ENCODE measurements at places on chromosomes 1 and 21.

DNA sequence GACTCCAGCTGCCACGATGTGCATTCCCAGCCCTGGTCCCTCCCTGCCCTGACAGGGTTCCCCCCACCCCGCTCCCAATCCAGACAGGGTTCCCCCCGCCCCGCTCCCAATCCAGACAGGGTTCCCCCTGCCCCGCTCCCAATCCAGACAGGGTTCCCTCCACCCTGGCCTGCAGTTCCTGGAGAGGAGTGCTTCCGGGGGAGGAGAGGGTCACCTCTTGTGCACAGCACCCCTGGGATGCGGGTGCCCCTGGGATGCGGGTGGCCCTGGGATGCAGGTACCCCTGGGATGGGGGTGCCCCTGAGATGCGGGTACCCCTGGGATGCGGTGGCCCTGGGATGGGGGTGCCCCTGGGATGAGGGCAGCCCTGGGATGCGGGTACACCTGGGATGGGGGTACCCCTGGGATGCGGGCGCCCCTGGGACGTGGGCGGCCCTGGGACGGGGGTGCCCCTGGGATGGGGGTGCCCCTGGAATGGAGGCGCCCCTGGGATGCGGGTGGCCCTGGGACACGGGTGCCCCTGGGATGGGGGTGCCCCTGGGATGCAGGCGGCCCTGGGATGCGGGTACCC lies 36.7 kb upstream of the SLC19A1 start:
- DNase-seq, result no peak

DNA sequence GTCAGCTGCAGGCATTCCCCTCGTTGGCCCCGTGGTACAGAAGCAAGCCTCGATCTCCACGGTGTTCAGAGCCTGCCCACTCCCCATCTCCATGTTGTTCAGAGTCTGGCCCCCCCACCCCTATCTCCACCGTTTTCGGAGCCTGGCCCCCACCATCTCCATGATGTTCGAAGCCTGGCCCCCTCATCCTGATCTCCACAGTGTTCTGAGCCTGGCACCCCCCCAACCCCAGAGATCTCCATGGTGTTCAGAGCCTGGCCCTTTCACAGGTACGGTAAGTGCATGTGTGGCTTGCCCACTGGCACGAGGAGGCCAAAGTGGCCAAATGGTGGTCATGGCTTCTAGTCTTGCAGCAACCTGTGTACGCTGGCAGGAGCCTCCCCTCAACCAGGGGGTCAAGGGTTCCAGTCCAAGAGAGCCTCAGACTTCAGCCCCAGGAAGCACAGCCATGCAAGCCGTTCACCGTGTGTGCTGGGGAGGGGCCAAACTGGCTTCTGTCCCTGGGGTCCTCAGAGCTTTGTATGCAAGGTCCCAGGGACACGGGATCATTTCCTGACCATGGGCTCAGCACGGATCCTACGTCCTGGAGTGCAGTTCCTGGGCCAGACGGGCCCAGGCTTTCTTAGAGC lies 13.3 kb upstream of the PCBP3 start:
- no peak for DNase-seq

- no peak for DNase-seq
Observed at GRCh38 chr1:110208916-110209645, 1.0 kb upstream of the KCNC4 start.

GRCh38 chr1:220426989-220427388 lies 100.9 kb upstream of the MARK1 start:
- no peak for DNase-seq

DNA sequence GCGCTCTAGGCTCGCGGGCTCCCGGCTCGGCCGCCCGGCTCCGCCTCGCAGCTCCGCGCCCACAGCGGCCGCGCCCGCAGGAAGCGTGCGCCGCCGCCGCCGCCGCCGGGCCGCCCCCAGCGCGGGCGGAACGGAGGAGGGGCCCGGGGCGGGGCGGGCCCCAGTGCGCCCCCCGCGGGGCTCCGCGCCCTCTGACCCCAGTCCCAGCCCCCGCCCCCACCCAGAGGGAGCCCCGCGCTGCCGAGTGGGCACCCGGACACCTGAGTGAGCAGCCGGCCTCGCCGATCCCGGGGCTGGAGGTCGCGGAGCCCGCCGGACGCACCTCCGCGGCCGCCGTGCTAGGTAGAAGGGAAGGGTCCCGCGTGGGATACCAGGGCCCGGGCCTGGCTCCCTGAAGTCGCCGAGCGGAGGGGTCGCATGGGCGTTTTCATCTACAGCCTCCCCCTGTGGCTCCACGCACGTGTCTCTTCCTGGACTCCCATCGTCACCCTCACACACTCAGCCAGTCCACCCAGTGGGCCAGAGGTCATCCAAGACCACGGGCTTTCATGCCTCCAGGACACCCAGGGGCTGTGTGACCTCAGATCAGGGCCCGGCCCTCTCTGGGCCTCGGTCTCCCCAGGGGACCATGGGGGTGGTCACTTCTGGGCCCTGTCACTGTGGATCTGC lies at the start of gene SDC3:
Gene SDC3, minus strand, starts transcription at position 63 of the 669 bp plus-strand sequence. CDS start 172 bp downstream, outside the sequence.
- no peak for DNase-seq

DNA sequence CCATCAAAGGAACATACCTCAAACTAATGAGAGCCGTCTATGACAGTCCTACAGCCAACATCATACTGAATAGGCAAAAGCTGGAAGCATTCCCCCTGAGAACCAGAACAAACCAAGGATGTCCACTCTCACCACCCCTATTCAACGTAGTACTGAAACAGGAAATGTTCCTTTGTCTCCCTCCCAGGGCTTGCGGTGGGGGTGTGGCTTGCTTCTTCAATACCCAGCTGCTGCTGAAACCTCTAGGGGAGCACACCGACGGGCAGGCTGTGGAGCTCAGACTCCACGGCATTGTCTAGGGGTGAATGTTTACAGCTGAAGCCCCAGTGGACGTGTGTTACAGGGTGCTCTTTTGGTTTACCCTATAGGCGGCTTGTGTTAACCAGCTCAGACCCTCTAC lies 30.5 kb upstream of the B3GALT2 start:
- no peak for DNase-seq

GRCh38 chr21:32653326-32653901 lies 41.2 kb upstream of the CFAP298 start:
- no peak for DNase-seq

DNA sequence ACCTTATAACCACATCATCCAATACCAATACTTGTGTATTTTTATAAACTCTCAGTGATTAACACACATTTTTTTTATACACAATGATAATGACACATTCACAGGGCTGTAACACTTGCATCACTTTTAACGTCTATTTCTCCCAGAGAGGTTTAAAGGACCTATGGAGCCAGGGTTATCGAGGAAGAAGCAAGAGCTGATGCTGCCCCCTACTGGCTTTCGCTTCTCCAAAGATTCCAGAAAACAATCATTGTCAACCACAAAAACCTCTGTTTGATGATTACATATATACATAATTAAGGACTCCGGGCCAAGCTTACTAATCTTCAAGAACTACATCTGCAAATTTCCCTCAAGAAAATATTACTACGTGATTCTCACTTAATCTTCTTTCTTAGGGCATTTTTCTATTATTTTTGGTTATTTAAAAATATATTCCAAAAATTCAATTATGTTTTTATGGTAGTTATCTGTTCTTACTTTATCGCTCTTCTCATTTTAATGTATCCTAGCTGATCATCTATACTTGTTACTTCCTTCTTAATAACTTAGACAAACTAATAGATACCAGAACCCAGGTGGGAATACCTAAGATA lies 214.5 kb downstream of the VAV3 start:
- peak; percentile 87 for DNase-seq

DNA sequence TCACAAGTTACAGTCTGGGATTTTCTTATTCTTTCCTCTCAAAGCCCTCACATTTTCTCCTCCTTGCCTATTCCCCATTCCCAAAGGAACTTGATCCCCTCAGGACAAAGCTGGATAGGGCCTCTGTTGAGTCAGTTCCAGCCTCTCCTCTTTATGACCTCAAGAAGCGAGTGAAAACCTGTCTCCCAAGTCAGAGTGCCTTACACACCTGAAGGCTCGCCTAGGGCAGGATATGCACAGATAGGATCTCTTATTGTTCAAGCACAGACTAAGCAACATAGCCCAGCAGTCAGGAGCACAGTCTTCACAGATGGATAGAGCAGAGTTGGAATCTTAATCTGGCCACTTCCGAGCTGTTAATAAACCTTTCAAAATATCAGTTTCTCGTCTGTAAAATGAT lies 60.8 kb upstream of the PRRC2C start:
- no peak for DNase-seq

- DNase-seq, result no peak
Observed at GRCh38 chr1:203454986-203455471, 20.6 kb upstream of the PRELP start.

GRCh38 chr21:27225151-27225550 lies 258.3 kb upstream of the ADAMTS5 start:
- no peak for DNase-seq

- DNase-seq, result no peak
Observed at GRCh38 chr1:45880930-45881329, 77.5 kb downstream of the MAST2 start.

DNA sequence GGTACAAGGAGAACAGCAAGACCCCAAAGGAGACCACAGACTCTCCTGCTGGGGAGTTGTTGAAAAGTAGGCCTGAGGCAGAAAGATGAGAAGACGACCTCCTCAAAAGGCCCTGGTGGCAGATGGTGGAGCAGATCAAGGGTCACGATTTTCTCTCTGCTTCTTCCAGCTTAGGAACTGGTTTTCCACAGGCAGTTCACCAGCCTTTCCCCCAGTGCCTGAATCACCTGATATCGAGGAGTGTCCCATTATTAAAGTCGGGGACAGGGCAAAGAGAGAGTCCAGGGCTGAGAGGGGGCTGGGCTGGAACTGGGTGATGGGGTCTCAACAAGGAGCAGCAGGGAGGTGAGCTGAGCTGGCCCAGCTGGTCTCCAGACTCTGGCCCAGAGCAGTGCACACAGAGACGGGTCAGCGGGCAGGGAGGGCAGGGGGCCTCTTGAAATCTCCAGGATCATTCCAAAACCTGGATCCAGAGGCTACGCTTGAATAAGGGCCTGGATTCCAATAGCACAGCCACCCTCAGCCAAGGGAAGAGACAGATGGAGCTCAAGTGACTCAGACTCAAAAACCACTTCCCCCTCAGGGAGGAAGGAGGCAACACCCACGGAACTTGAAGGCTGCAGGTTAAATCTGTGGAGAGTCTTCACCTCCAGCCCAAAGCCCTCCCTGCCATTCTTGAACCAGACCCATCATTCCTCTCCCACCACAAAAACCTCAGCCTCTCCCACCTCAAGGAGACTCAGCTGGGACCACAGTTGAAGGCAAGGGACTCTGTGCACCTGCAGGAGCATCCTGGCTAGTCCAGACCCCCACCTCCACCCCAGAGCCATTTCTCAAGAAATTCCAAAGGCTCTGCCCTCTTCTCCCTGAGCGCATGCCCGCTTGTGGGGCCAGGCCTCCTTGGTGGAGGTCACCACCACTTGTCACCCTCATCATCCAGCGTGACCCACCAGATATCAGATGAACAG lies at the start of gene S100A5:
Gene S100A5, minus strand, starts transcription at position 541 of the 968 bp plus-strand sequence. CDS start 743 bp downstream, outside the sequence.
- no peak for DNase-seq

GRCh38 chr1:160204526-160205241 lies 500 bp upstream of the PEA15 start:
- no peak for DNase-seq

DNA sequence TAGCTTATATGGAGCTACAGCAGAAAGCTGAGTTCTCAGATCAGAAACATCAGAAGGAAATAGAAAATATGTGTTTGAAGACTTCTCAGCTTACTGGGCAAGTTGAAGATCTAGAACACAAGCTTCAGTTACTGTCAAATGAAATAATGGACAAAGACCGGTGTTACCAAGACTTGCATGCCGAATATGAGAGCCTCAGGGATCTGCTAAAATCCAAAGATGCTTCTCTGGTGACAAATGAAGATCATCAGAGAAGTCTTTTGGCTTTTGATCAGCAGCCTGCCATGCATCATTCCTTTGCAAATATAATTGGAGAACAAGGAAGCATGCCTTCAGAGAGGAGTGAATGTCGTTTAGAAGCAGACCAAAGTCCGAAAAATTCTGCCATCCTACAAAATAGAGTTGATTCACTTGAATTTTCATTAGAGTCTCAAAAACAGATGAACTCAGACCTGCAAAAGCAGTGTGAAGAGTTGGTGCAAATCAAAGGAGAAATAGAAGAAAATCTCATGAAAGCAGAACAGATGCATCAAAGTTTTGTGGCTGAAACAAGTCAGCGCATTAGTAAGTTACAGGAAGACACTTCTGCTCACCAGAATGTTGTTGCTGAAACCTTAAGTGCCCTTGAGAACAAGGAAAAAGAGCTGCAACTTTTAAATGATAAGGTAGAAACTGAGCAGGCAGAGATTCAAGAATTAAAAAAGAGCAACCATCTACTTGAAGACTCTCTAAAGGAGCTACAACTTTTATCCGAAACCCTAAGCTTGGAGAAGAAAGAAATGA lies 37.6 kb downstream of the CENPF start:
- DNase-seq, result no peak

DNA sequence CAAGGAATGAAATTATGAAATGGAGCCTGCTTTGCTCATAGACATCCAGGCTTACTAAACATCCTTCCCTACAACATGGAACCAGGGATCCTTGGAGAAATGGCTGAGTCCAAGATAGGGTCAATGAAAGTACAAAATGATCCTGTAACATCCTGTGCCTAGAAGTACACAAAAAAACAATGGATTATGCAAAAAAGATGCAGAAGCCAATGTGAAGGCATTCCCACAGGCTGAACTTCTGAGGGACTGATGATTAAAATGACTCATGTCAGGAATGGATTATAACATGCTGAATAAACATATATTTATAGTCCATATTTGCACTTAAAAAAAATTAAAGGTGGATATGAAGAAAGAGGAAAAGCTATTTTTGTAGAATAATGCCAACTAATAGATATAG lies 10.4 kb upstream of the HOOK1 start:
- no peak for DNase-seq

GRCh38 chr1:222224636-222225315 lies 323.1 kb downstream of the HHIPL2 start:
- no peak for DNase-seq

- DNase-seq, result no peak
Observed at GRCh38 chr1:89929467-89930063, 65.3 kb upstream of the ZNF326 start.

- DNase-seq, result no peak
Observed at GRCh38 chr1:198364471-198364870, 176.0 kb downstream of the ATP6V1G3 start.

GRCh38 chr21:18006691-18007090 lies 187.5 kb upstream of the C21orf91 start:
- DNase-seq, result no peak

DNA sequence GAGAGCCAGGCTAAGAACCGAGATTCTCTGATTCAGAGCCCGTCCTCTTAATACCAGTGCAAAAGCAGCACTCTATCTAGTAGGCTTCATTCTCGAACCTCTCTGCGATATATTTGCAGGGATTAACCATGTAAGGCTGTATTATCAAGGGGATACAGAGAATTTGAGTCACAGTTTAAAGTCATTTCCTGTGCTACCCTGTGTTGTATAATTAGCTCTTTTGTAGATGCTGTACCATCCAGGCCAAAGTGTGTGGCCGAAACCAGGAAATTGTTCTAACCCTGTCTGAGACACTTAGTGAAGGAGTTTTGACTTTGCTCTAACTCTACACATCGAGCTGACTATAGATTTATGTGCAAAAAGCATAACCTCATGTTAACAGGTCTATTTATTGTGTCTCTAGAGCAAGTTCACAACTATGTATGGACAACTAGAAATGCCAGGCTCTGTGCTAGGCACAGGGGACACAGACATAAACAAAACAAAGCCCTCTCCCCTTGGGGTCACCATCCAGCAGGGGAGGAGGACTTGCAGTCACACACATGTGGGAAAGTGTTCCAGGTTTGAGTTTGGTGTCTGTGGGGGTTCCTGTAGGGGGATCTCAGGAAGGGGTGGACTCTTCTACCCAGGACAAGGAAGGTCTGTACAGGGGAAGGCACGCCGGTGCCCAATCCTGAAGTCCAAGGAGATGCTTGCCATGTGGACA lies 182.2 kb downstream of the DHRS3 start:
- DNase-seq, result no peak

- DNase-seq, result no peak
Observed at GRCh38 chr1:161044535-161044907, 1.3 kb downstream of the USF1 start.
